ENCODE measurements at places on chromosomes 4 and X.

- no peak for DNase-seq
Observed at GRCh38 chr4:80136270-80136669, 61.0 kb upstream of the PRDM8 start.

- no peak for DNase-seq
Observed at GRCh38 chr4:113497154-113497884, 264.2 kb downstream of the CAMK2D start.

DNA sequence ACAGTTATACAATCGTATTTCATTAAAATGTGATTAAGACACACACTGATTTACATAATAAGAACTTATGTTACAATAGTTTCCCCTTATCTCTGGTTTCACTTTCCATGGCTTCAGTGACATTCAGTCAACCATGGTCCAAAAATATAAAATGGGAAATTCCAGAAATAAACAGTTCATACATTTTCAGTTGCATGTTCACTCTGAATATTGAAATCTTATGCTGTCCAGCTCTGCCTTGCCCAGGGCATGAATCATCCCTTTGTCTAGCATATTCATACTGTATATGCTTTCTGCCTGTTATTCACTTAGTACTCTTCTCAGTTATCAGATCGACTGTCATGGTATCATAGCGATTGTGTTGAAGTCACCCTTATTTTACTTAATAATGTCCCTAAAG is 173.8 kb upstream of the DCAF12L2 start:
- no peak for DNase-seq

- no peak for DNase-seq
Observed at GRCh38 chr4:6085691-6086628, 67.7 kb upstream of the C4orf50 start.

DNA sequence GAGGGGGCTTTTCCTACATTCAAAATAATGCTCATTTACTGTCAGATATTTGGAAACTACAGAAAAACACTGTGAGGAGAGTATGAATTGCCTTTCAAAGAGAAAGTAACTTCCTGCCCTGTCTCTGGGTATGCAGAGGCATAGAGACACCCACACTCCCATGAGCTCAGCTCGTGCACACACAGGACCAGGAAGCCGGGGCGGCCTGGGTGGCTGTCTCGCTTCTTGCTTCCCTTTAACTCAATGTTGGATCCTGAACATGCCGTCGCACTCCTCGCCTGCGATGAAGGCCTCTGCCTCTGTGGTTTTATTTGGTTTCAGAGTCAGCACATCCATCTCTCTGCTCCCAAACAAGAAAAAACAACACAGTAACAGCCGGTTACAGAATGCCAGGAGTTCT is 40.1 kb upstream of the GPR78 start:
- DNase-seq = no peak

DNA sequence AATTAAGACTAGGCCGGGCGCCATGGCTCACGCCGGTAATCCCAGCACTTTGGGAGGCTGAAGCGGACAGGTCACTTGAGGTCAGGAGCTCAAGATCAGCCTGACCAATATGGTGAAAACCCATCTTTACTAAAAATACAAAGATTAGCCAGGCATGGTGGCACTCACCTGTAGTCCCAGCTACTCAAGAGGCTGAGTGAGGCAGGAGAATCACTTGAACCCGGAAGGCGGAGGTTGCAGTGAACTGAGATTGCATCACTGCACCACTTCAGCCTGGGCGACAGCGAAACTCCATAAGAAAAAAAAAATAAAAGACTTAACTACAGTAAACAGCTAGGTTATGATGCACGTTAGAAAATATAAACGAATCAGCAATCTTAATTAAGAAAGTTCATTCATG is 216.0 kb upstream of the TEX13C start:
- DNase-seq = no peak
